ENCODE measurements at places on chromosomes 7 and 10.

- DNase-seq: no peak
Observed at GRCh38 chr10:79349766-79350406, 2.6 kb downstream of the PPIF start.

DNA sequence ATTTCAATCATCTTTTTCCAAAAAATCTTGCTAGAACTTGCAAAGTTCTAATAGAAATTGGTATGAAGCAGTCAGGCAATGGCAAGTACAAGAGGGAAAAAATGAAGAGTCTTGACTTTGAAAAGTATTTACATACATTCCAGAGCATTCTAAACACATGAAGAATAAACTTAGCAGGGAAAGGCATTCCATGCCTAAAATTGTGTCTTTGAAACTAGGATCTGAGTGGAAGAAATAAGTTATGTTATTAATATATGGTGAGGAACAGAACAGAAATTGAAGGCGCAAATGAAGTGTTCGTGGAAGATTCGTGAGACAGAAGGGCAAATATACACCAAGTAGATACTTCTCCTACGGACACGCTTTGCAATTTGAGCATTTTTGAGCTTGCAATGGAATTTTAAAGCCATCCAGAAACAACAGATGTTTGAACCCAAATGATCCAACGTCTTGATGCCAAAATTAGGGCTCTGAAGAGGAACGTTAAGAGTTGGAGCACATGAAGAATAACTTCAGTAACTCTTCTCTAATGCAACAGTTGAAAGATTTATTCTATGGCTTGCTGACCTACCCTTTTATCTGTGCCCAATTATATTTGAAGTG, 40.6 kb upstream of the SEPTIN7 start:
- no peak for DNase-seq

- DNase-seq: no peak
Observed at GRCh38 chr10:69636626-69637605, 6.9 kb downstream of the FAM241B start.

DNA sequence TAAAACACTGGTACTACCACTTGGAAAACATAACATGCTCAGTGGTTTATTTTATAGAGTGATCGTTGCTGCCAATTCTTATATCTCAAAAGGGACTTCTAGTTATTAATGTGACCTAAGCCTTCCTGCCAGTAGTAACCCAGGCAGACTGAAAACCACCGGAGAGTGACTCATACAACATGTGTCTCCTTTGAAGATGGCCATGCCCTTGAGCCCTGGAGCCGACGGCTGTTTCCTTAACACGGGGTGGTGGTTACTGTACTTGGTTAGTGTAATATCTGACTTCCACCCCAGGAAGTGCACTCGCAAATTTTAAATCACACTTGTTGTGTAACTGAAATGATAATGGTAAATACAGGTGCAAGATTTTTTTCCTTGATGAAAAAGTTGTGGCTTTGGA, 30.5 kb downstream of the JAKMIP3 start:
- no peak for DNase-seq

DNA sequence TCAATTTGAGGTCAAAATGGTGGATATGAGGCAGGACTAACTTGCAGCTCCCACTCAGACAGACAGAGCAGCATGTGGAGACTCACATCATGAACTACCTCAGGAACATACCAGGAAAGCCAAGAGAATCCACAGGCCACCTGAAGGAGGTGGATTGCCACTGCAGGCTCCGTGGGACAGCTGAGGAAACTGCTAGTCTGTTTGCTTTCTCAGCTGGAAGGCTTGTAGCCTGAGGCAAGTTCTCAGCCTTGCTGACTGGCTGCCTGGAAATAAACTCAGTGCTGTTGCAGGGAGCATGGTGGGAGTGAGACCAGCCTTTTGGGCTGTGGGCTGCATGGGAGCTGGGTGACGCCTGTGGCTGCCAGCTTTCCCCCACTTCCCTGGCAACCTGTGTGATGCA, 202.9 kb downstream of the ZNF248 start:
- DNase-seq: no peak

DNA sequence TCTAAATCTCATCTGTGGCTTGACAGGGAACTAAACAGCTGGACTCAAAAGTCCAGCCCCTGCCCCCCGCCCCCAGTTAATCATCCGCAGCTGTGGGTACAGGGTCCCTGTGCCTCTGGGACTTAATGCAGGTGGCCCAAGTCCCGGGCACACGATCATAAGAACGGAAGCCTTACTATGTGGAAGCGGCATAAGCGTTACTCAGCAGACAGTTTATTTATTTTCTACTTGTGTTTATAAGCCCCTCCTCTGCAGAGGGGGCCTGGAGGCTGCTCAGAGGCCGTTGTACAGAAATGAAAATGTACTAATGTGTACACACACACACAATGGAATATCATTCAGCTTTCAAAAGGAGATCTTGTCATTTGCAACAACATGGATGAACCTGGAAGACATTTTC, 158.0 kb upstream of the TNS3 start:
- no peak for DNase-seq

- DNase-seq: no peak
Observed at GRCh38 chr10:69392481-69393000, 24.2 kb downstream of the TACR2 start.

DNA sequence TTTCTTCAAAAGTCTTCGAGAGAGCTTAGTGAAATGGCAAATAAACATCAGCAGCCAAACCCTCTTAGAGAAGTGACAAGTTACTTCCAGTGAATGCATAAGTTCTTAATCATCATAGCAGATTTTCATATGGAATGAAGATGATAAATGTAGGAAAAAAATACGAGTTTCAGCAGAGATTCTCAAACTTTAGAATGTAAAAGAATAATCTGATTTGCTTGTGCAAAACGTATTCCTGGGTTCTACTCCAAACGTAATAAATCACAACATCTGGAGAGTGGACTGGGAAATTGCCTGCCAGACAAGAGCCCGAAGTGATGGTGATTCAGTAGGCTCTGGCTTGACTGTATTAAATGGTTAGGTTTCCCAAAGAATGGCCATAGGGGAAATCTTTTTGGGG, 62.2 kb downstream of the AKR1E2 start:
- no peak for DNase-seq

GRCh38 chr7:87874066-87874465, 2.1 kb downstream of the SLC25A40 start:
- no peak for DNase-seq

DNA sequence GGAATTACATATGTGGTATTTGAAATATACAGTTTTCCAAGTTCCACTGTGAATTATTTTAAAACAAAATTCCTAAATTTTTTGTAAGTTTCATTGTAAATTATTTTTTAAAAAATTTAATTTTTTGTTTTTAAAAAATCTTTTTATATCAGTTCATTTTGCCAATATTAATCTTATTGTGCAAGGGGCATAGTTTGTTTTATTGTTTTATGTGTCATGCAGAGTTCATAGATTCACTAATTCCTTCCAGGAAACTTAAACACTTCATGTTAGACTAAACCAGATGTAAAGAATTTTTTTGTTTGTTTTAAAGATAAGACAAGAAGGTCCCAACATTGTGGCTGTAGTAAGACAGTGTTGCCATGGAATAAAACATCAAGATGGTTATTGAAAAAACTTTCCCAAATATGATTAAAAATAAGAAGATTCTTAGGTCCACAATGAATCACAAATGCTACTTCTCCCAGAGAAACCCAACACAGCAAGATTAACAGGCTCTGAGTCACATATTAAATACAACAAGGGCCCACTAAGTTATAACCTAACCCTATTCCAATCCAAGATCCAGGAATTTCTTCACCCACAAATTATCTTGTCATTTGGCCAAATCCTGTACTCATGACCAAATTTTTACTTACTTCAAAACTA, 464.7 kb upstream of the IGFBP3 start:
- DNase-seq: no peak

DNA sequence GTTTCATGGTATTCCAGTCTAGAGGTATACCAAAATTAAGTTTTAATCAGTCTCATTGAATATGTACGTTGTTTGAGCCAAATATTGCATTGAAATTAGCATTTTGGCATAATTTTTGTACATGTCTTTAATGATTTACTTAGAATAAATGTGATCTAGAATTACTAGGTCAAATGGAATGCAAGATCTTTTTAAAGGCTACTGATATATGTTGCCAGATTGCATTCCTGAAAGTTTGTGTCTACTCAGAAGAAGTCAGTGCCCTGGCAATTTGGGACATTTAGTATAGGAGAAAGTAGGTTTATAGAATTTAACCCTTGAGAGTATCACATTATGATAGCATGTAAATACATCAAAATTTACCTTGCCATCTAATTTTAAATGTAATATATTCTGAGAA, 32.4 kb downstream of the KMT2E start:
- no peak for DNase-seq

GRCh38 chr10:49230004-49230403, 41.8 kb upstream of the TMEM273 start:
- DNase-seq: no peak

- DNase-seq: no peak
Observed at GRCh38 chr7:148721390-148721789, 22.7 kb downstream of the CUL1 start.

GRCh38 chr7:95269640-95270039, 54.7 kb downstream of the PON1 start:
- DNase-seq: no peak

DNA sequence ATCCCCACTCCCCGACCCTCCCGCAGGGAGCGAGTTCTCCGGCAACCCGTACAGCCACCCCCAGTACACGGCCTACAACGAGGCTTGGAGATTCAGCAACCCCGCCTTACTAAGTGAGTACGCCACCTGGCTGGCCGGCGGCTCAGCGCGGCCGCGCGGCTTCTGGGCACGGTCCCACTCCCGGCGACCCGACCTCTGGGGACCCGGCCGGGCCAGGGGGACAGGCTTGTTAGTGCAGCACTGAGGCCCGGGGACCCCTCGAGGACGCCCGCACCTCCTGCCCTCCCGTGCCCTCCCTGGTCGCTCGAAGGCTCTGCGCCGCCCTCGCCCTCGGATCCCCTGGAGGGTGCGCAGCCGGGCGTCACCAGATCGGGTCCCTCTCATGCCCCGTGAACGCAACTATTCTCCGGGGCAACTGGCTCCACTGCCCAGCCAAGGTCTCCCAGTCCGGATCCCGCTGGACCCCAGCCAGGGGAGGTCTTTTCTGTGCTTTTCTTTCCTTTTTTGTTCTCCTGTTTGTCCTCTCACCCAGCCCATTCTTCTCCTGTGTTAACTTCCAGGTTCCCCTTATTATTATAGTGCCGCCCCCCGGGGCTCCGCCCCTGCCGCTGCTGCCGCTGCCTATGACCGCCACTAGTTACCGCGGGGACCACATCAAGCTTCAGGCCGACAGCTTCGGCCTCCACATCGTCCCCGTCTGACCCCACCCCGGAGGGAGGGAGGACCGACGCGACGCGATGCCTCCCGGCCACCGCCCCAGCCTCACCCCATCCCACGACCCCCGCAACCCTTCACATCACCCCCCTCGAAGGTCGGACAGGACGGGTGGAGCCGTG, 81.8 kb downstream of the PAX2 start:
- no peak for DNase-seq

DNA sequence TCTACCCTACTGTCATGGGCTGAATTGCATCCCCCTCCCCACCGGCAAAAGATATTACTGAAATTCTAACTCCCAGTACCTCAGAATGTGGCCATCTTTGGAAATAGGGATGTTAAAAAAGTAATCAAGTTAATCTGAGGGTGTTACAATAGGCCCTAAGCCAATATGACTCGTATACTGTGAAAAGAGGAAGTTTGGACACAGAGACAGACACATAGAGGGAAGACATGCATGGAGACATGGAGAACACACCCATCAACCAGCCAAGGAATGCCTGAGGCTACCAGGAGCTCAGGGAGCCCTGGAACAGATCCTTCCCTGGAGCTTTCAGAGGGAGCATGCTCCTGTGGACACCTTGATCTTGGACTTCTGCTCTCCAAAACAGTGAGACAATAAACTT, 138.2 kb upstream of the ADO start:
- DNase-seq: no peak

DNA sequence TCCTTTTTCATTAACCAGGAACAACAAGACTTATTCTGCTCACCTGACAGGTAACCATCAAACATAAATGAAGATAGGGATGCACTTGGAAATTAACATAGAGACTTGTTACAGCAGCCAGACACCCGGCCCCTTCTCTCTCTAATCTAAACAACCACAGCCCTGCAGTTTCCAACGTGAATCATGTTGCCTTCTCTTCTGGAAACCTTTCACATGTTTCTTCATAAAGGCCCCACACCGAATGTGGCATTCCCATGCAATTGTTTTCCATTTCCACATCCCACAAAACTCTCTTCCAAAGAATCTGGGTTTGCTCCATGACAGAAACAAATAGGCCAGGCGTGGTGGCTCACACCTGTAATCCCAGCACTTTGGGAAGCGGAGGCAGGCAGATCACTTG, 15.0 kb upstream of the WDR86 start:
- DNase-seq: no peak

- no peak for DNase-seq
Observed at GRCh38 chr10:98045785-98046389, 15.5 kb upstream of the CRTAC1 start.

DNA sequence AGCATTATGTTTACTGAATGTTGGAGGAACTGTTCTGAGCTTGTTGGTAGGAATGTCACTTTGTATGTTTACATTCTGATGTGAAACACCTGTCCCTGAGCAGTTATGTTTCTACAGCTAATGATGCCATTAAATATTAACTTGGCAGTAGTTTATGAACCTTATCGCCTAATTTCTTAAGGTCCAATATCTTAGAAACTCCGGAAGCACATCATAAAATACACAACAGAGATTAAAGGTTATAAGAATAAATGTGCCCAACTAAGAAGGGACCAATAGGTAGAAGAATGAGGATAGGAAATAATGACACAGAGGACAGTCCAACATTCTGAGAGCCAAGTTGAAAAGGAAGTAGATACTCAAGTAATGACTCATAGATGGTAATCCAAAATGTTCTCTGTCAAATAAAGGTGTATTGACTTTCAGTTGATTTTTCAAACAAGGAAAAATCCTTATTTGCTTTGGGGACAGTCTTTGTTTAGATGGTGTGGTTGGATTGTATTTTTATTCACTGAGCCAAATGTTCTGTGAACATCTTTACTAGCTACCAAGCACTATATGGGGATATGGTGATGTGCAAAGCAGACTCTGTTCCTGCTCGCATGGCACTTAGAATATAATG, 31.9 kb downstream of the LCOR start:
- no peak for DNase-seq

DNA sequence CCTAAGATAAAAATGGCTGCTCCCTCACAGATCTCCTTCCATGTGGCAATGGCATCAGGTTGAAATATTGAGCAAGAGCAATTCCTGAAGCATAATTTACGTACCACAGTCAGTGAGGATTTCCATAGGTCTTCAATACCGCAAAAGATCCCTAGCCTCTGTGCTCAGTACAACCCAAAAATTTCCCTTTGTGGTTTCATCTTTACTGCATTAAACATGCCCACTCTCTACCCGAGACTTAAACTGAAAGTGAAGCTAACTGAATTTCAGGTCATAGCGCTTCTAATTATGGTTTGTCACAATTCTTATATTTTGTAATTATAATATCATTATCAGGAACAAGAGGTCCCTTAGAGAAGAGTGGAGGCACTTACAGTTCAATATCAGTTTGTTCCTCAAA, 1071.1 kb downstream of the XPNPEP1 start:
- DNase-seq: no peak
